ENCODE measurements at places on chromosomes 4 and X.

GRCh38 chr4:84530871-84531270 lies 31.8 kb upstream of the NKX6-1 start:
- DNase-seq = no peak

DNA sequence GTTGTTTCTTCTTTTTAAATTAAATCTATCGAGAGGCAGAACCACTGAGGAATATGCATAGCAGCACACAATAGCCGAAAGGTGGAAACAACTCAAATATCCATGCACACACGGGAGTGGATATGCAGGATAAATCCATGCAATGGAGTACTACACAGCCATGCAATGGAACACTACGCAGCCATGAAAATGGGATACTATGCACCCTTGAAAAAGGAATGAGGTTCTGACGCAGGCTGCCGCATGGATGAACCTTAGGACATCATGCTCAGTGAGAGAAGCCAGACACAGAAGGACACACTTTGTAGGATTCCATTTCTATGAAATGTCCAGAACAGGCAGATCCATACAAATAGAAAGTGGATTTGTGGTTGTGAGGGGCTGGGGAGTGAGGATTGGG lies 18.4 kb upstream of the P2RY8 start:
- DNase-seq = no peak

GRCh38 chr4:100098011-100098545 lies 92.2 kb downstream of the DDIT4L start:
- DNase-seq = no peak

DNA sequence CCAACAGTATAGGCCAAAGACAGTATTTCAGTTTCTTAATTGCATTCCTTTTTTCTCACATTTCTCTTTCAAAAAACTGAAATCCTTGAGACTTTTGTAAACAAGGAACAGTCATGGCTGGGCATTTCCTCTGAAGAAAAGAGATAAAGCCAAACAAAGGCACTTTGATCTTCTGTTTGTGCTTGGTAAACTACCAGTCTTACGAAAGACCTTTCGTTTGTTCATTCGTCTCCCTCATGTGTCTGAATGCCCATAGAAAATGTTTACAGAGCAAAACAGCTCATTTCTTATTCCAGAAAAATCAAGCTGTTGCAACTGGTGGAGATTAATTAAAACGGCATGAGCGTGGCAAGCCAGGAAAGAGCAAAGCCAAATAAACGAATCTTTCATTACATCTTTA lies 178.0 kb downstream of the GASK1B start:
- DNase-seq = no peak

DNA sequence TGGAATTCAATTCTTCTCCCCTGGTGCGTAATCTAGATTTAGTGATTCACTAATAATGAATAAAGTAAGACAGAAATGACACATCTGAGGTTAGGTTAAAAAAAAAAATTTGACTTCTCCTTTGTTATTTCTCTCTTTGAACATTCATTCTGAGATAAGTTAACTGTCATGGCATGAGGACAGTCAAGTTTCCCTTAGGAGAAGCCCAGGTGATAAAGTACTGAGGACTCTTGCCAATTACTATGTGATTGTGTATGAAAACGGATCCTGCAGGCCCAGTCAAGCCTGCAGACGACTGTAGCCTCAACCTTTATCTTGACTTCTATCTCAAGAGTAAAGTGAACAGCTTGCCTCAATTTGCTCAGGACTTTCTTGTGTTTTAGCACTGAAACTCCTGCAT lies 293.2 kb downstream of the PRR32 start:
- DNase-seq = no peak

GRCh38 chr4:120995266-120996010 lies 72.9 kb upstream of the PRDM5 start:
- DNase-seq = no peak

GRCh38 chrX:46913667-46914066 lies 1.4 kb downstream of the JADE3 start:
- no peak for DNase-seq

DNA sequence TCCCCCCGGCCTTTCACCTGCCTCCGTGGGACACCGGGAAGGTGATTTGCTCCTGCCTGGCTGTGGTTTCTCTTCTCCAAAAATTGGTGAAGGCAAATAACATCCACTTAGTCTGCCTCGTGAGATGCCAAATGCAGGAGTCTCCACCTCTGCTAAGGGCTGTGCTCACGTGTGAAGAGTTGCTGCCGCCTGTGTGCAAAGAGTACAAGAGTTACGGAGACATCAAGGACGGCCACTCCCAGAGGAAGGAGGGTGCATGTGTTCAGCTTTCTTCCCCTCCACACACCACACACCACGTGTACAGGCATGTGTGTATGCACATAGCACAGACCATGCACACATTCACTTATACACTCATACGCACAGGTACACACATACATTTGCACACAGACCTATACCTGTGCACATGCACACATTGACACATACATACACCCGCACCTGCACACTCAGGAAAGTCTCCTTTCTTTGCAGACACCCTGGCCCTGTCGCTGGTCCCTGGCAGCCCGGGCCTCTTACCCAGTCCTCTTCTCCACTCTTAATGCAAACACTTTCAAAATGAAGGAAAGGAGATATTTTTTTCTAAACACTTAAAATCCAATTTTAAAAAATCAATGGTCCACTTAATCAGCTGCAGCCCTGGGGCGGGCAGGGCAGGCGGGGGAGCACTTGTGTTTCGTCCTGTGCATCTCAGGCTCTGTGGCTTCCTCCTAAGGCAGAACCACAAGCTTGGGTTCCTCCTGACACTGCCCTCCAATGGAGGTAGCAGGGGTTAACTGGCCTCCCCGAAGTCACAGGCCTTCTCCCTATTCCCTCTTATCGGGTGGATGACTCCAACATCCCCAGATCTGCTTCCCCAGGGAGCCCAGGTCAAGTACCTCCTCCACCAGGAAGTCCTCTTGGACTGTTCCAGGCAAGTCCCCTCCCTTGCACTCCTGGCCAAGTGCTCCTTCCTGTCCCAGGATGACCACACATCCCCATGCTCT lies 103.0 kb downstream of the CPZ start:
- no peak for DNase-seq
